Hypothalamus (tissue), 51 donors: ENCODE measurements at places on chromosomes 5 and 9.

DNA sequence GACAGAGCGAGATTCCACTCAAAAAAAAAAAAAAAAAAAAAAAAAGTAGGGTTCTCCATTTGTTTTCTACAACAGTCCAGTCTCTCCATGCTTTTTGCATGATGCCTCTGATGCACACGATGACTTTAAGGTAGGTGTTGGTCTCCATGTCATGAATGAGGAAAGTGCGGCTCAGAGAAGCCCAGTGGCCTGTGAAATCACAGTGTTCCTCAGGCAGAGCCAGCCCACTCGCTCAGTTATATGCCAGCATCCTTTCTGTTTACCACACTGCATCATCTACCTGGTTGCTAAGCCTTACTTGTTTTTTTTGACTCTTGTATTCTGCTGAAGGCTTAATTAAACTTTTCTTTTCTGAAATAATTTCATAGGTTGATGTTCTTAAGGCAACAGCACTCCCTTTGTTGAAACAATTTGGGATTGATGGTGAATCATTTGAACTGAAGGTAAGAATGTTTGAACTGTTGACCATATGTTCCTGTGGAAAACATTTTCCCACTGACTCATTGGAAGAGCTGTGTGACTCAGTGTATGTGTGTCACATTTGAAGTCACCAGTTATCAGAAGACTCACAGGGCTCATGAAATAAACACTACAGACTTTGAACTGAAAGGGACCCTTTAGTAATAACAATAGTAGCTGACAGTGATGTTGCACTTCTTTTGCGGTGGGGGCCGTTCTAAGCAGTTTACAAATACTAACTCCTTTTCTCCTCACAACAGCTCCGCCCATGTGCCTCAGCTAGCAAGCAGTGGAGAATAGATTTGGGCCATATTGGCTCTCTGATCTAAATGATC, 40.2 kb downstream of the RCL1 start:
- DNase-seq: no peak

DNA sequence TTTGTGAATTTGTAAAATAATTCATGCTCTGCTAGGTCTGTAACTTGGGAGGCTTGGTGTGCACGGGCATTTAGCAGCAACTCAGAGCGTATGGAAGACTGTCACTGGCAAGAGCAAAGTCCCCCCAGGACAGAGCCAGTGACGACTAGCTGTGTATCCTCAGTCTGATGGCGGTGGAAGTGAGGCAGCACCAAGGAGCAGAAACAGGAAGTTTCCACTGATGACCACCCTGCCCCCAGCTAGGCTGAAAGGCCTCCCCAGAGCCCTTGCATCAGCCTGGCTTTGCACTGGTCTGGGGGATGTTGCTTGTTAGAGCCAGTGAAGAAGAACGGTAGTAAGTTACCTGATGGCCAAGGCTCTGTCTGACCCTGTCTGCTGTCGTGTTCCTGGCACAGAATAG, 66.8 kb upstream of the ABL1 start:
- no peak for DNase-seq

- DNase-seq: no peak
Observed at GRCh38 chr5:83871533-83872395, 151.1 kb upstream of the HAPLN1 start.

- DNase-seq: no peak
Observed at GRCh38 chr9:136133191-136133958, 14.7 kb upstream of the TMEM250 start.

DNA sequence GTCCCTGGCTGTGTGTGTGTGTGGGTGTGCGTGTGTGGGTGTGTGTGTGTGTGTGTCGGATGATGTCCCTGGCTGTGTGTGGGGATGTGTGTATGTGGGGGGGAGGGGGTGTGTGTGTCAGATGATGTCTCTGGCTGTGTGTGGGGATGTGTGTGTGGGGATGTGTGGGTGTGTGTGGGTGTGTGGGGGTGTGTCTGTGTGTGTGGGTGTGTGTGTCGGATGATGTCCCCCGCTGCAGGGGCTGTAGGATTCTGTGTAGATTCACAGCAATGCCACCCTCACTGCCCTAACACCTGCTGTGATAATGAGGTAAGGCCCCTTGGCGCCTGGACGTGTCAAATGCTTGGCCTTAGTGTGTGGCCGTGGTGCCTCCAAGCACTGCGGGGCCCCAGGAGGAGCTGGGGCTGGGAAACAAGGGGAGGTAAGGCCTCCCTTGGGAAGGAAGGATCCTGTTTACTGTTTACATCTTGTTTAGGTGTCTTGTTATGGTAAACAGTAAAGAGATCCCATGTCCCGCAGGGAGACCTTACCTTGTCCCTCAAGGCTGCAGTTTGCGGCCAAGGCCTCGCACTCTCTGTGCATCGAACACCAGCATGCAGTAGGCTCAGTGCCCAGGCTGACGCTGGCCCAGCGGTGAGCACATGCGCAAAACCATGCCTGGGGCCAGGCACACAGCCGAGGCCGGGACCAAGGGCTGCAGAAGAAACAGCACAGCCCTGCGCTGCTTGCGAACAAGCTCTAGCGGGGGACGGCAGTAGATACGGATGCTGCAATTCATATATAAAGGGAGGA, 24.1 kb downstream of the AHRR start:
- DNase-seq: no peak

DNA sequence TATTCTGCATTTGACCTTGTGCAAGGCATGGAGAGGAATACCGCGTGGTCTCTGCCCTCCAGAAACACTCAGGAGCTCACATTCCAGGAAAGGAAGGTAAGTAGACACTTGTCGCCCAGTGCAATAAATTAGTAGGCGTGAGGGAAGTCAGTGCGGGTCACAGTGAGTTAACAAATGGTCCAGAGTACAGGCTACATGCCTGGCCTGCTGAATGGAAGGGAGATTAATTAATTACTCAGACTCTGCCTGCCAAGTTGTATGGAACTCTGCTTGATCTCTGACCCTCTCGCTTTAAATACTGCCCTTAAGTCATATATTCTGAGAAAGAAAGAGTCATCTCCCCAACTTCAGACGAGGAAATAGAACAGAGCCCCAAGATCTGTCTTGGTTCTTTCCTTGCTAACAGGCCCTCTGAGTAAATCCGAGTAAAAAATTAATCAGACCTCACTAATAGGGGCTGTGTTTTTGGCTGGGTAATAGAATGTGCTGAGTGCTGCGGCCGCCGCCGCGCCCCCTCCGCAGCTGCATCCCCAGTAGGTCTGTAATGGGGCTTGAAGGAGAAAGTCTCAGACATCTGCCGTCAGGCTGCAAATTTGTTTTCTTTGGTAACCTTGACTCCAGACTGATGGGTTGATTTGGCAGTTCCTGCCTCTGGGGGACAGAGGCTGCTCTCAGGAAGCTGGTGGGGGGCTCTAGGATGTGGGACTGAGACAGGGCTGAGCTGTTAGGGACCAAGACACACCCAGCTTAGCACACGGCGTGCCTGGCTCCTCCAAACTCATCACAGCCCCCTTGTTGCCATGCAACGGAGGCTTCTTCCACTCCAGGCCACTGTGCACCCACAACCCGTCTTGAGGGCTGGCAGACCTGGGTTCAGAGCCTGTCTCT, 144.4 kb downstream of the NSG2 start:
- no peak for DNase-seq

DNA sequence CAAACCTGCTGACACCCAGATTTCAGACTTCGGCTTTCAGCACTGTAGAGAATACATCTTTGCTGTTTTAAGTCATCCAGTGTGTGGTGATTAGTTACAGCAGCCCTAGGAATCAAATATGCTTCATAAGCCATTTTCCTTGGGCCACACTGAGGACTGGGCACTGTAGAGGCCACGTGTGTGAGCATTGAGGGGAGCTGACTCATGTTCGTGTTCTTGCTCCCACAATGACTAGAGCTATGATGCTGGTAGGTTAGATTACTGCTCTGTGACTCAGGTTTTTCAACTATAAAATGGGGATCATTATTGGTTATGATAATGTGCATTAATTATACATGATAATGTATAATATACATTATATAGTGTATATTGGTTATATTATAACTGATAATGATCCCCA, 96.5 kb upstream of the PALM2AKAP2 start:
- no peak for DNase-seq

GRCh38 chr9:8980496-8981013, 1181.0 kb upstream of the DMAC1 start:
- no peak for DNase-seq

DNA sequence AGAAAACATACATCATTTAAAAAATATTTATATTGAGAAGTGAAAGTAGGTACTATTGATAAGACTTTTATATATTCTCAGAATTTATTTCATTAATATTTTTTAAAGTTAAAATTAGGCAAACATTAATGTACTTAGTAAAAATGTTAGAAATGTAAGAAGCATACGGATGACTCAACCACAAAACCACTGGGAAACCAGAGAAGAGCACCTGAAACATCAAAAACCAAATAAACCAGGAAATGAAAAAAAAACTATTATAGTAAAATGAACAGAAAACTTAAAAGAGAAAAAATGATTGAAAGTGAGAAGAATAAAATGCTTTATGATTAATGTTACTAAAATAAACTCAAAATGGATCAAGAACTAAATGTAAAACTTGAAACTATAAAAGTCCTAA, 233.2 kb upstream of the DAB2 start:
- DNase-seq: no peak

- no peak for DNase-seq
Observed at GRCh38 chr5:152514827-152515397, 109.8 kb upstream of the NMUR2 start.

GRCh38 chr9:98190757-98191105, 1.7 kb downstream of the CORO2A start:
- DNase-seq: no peak

DNA sequence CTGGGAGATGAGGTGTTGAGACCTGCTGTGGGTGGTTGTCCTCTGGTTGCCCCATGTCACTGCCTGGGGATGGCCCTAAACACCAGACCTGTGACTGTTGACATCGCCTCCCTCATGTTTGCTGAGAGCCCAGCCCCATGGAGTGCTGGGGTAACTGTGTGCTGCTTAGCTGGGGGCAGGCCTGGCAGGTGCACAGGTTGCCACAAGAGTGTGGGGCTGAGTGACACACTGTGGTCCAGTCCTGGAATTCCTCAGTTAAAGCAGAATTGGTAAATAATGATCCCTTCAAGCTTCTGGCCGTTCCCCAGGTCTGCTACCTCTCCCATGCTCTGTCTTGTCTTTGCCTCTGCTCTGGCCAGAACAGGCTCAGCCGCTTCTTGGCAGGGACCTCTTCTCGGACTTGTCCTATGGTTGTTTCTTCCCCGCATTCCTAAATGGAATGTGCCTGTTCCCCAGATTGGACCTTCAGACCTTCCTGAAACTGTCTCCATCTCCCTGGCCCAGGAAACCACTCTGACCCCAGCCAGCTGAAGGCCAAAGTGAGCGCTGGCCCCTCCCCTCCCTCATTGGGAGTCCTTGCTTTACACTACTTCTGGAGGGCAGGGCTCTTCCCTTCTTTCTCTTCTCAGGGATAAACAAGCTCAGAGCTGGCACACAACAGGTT, 61.2 kb upstream of the PITX1 start:
- DNase-seq: no peak

GRCh38 chr5:167802755-167803431, 488.6 kb upstream of the WWC1 start:
- DNase-seq: no peak

GRCh38 chr9:72407114-72407513, 42.1 kb upstream of the ZFAND5 start:
- no peak for DNase-seq

DNA sequence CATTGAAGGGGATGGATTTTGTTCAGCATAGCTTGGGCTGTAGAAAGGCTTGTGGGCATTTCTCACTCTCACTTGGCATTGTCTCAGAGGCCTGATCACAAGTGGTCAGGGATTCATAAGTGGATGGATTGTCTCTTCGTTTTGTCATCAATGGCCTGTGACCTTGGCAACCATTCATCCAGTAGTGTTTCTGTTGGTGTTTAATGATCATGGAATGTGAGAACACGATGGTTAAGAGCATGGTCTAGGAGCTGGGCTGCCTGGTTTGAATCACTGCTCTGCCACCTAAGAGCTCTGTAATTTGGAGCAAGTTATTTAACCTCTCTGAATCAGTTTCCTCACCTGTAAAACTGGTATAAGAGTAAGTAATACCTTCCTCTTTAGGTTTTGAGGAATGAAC, 430.1 kb upstream of the MEF2C start:
- no peak for DNase-seq

DNA sequence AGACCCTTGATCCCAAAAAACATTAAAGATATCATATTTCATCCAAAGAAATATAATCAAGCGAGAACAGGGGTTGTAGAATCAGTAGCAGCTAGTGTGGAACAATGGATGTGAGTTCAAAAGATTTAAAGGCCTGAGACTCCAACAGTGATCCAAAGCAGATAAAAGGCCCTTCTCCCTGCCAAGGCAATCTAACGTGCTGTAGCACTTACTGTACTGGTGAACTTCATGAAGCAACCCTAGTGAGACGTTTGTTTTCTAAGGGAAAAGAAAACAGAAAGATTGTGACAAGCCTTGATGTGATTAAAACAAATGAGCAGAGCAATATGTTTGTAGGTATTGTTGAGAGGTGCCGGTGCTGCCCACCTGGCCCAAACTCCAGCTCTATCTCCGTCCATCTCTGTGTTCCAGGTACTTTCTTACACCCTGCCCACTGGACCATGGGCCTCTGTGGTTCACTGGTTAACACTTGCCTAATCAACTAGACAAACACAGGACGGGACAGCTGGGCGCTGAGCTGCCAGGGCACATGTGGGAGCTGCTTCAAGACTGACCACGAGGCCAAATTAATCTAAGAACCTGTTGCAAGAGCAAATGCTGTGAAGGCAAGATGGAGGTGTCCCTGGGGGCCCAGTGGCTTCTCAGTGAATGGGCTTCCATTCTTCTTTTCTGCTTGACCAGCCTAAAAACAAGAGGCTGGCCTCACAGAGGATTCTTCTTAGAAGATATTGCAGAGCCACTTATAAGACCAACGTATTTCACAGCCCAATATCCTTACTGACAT, 265.5 kb downstream of the CWC27 start:
- no peak for DNase-seq

DNA sequence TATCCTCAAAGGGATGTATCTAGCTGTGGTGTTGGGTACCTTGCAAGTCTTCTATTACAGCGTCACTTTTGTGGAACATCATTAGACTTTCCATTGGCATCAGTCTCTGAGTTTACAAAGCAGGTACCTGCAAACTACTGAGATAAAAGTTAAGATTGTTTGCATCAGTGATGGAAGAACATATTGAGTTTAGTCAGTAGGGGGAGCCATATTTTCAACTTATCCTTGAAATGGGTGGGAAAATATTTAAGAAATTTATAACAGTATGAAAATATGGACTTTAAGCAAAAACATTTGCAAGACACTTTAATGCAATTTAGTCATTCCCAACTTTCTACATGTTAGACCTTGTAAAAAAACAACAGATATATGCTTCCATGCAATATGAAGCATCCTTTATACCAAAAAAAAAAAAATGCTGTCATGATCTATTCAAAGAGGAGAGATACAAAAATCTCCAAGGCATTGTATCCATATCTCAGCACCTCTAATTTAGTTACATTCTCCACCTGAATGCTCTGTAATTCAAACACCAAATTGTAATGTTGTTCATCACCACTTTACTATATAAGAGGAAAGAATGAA, 98.6 kb upstream of the ADAMTS19 start:
- no peak for DNase-seq

- DNase-seq: no peak
Observed at GRCh38 chr9:15304632-15305031, 2.4 kb downstream of the TTC39B start.

- DNase-seq: no peak
Observed at GRCh38 chr5:93791518-93791972, 50.1 kb upstream of the POU5F2 start.
